Endodermal cell (in vitro differentiated cells): ENCODE measurements at places on chromosomes 1 and 21. TPM values are rescaled to one million over a fixed set of nuclear protein-coding genes. Genes with fewer than 3 reads are reported as not detected.

- H3K27ac ChIP-seq: peak overlapping the region; percentile 93
- no peaks in the 10 kb centered on the region for H3K36me3 ChIP-seq
- H3K27me3 ChIP-seq: no peaks in the 10 kb centered on the region
- DNase-seq: no peak
- H3K4me1 ChIP-seq: peaks cover 9% of the 10 kb centered on the region
These were observed 404.8 kb downstream of the HLX start for GRCh38 chr1:221284028-221284427.

- no peaks in the 10 kb centered on the region for H3K27me3 ChIP-seq
- H3K4me3 ChIP-seq: no peak overlapping the region
- DNase-seq: no peak
These were observed 563 bp upstream of the TAS1R3 start for GRCh38 chr1:1330366-1331067.

The UMODL1 gene
- 0.49 to 2.1 TPM (median 1.3 TPM) in 3 replicates for total RNA-seq

The RPE65 gene
- not detected in 3 replicates for total RNA-seq

DNA sequence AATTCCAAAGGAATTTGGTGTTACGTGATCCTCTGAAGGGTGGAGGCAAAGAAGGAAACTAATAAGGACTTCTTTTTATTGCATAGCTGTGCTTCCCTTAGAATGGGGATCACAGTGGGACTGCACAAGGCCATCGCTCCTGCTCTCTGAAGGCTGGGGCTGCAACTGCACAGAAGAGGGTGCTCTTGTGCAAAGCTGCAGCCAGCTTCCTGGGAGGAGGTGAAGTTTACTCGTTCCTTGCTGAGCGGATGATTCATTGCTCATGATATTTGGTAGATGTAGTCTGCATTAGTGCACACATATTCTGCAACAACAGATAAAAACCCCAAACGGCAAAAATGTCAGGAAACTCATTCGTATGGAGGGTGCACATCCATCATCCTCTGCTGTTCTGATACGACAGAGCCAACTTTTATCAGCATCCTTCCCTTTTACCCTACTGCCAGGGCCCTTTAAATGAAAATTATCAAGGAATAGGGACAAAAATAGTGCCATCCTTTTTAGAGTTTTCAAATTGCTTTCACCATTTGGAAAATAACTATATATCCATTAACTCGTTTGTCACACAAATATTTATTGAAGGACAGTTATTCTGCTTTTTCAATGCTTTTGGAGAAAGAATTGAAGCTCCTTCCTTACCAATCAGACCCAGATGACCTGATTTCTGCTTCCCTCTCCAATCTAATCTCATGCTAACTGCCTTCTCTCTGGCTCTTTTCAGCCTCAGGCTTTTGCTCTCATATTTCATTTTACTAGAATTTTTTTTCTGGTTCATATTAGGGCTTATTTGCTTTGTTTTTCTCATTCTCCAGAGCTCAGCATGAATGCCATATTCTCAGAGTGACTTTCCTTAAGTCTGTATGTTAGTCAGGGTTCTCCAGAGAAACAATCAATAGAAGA, 263.6 kb downstream of the DUSP10 start:
- H3K36me3 ChIP-seq: no peaks in the 10 kb centered on the region
- no peaks in the 10 kb centered on the region for H3K4me1 ChIP-seq
- H3K27ac ChIP-seq: no peak overlapping the region
- peak; percentile 85 for DNase-seq
- H3K27me3 ChIP-seq: no peaks in the 10 kb centered on the region
- H3K4me3 ChIP-seq: no peak overlapping the region

The IRF2BP2 gene
- 45.5 to 49.1 TPM (median 45.7 TPM) in 3 replicates for total RNA-seq

DNA sequence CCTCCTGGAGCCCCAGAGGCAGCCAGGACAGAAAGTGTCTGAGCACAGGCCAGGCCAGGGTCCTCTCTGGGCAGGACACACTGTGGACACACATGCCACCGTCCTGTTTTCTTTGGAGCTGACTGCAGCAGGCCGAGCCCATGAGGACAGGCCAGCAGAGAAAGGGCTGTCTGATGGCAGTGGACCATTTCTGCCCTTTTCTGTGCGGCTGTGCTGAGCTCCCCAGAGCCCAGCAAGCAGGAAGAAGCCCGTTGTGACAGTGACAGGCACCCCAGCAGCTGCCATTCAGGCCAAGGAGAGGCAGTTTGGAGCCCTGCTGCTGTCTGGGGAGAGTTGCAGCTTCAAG, 115.8 kb upstream of the ARHGEF16 start:
- DNase-seq: no peak
- no peaks in the 10 kb centered on the region for H3K4me1 ChIP-seq
- H3K4me3 ChIP-seq: no peak overlapping the region
- H3K27ac ChIP-seq: no peak overlapping the region

DNA sequence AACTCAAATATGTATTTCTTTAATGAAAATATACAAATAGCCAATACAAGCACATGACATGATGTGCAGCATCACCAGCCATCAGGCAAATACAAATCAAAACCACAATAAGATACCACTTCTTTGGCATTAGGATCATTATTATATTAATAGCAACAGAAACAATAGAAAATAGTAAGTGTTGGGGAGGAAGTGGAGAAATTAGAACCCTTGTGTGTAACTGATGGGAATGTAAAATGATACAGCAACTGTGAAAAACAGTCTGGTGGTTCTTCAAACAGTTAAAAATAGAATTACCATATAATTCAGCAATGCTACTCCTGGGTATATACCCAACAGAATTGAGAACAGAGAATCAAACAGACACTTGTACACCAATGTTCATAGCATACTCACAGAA, 40.8 kb upstream of the FCER1A start:
- DNase-seq: no peak
- H3K27me3 ChIP-seq: no peaks in the 10 kb centered on the region
- H3K4me1 ChIP-seq: no peaks in the 10 kb centered on the region
- no peak overlapping the region for H3K4me3 ChIP-seq
- H3K36me3 ChIP-seq: no peaks in the 10 kb centered on the region

The AKT3 gene
- 36.4 and 38.2 TPM in 2 replicates for total RNA-seq
